Smooth muscle cell of the brain vasculature (primary cell): ENCODE measurements at places on chromosomes 1 and 21.

- no peak for DNase-seq
These were observed 57.4 kb upstream of the RGS18 start for GRCh38 chr1:192100686-192101468.

GRCh38 chr1:185062710-185063370, 17.5 kb downstream of the RNF2 start:
- no peak for DNase-seq

GRCh38 chr1:11701551-11701961, 10.0 kb downstream of the DRAXIN start:
- DNase-seq: no peak

DNA sequence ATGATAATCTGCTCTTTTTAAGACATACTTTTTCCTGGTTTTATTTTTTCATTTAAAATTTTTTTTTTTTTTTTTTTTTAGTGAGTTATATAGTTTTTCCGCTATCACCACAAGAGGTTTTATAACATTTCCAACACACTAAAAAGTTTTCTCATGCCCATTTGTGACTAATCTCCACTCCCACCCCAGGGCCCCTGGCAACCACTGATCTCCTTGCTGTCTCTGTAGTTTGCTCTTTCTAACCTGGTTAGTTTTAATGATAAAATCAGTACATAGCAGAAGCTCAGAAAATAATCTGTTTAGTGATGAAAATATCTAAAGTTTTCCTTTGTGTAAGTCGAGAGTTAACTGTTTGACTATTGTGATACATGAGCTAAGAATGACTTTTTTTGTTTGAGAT, 41.8 kb downstream of the IARS2 start:
- DNase-seq: no peak

DNA sequence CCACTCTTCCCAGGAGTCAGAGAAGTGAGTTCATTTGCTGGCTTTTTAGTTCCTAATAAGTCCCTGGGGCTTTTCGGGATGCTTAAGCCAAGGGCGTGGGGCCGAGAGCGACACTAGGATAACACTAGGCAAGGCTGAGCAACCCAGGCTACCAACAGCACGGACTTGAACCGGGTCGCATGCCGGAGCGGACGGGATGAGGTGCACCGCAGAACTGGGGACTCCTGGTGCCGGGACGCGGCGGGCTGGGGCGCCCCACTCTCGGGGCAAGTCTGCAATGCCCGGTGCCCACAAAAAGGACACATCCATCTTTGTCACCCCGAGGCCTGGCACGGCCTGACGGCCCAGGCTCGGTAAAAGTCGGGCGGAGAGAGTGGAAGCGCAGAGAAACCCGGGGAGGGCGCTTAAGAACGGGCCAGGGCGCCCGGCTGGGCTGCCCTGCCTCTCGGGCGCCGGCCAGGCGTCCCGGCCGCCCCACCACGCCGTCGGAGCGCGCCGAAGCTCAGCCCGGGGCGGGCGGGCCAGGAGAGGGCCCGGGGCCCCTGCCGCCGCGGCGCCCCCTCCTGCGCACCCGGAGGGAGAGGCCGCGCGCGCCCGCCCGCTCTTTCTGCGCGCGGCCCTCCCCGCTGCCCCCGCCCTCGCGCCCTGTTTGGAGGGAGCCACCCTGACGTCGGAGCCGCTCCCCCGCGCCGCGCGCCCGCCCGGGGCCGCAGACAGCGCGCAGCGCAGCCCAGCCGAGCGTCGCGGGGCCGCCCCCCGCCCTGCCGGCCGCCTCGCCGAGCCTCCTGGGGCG, at the start of gene NBL1:
Gene NBL1 (plus strand): TSS at position 710 of the 793 bp plus-strand sequence. CDS start 10,720 bp downstream, outside the sequence.
- DNase-seq: no peak

- no peak for DNase-seq
These were observed 4.1 kb downstream of the PLEKHN1 start for GRCh38 chr1:970242-970972.

- no peak for DNase-seq
These were observed 445.9 kb downstream of the SETD4 start for GRCh38 chr21:35614396-35614921.

DNA sequence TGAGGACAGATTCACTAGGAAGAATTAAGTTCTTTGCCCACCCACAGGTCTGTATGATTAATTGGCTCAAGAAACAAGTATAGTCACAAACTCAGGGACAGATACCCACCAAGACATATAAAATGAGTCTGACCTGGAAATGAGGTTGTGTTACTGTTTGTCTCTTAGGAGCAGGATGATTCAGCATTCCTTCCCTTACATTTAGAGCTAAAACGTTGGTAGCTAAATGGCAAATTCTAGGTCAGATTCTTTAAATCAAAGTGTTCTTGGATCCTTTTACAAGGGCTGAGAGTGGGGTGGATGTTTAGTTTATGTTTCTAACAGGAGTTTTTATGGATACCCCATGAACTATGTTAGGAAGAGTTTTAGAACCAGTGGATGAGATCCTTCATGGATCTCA, 4.7 kb downstream of the RIMKLA start:
- no peak for DNase-seq

GRCh38 chr1:6446665-6447015, 19.3 kb downstream of the TNFRSF25 start:
- no peak for DNase-seq

DNA sequence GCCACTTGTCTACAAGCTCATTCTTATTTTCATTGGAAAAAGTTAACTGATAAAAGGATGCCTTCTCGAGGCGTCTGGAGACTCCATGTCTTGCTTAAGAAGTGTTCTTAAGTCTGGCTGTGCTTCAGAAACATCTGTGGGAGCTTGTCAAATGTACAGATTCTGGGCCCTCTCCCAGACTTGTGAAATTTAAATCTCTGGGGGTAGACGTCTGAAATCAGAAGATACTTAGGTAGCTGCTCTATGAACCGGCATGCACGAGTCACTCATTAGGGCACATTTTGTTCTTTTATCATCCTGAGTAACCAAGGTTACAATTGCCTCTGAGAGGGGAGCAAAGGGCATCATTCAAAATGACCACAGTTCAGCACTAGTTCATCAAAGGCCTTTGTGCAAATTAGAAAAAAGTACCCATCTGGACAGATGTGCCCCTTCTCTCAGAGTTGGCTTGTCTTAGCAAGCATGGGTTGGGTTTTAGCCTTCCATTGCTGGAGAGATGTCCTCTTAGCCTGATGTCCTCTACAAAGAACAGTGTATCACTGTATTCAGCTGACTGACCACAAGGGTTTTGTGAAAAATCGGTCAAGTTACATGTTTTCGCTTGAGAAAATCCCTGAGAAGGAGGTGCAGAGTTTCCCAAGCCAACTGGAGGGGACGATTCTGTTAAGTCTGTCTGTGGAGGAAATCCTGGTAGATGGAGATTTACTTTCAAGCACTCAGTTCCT, 156.9 kb downstream of the ASTN1 start:
- DNase-seq: no peak

DNA sequence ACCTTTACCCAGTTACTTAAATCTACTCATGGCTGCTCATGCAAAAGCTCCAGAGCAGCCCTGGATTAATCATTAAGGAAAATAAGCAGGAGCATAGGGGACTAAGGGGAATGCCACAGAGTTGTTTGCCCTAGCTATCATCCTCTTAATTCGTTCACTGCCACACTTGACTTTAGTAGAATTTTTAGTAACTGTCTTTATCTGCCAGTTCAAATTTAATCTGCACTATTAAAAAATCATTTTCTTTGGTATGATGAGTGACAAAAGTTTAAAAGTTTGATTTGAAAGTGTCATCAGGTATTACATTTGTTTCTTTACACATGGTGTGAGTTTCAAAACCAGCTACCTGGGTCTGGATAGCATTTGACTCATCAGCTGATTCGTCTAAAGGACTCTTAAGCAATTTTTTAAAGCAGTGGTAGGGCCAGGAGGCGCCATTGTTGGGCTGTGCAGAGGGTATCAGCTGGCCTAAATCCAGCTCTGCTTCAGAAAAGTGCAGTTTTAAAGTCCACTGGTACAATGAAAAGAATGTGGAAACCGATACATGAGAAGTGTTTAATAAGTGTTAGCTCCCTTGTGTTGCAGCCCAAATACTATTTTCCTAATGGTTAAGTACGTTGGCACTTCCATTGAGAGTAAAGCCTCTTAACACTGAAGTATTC, 69.9 kb upstream of the DR1 start:
- no peak for DNase-seq

DNA sequence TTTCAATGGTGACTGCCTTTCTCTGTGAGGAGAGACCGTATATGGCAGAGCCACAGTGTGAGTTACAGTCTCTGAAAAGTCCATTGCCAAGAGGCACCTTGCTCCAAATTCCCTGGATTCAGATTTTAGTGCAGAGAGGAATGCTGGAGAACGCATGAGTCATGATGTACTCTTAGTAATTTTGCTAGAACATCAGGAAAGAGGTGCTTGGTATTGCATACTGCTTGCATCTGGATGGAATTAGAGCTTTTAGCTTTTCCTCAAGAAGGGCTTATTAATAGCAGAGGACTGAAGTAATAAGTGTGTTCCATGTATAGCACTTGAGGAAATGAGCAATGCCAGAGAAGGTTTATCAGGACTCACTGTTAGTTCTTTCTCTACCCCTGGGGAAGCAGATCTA, 40.5 kb upstream of the AKT3 start:
- DNase-seq: no peak

DNA sequence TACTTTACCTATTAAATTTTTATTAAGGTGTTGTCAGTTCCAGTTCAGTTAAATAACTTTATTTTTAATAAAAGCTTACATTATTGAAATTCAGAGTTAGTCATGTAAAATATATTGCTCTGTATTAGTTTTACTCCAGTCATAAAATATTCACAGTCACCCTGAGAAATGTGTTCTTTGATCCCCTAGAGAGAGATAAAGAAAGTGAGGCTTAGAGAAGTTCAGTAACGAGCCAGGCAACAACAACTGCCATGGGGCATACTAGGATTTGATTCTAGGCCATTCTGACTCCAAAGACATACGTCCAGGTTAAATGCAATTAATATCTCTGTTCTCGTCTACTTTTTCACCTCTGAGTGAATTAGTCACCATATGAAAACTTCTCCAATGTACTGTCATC, 761.9 kb upstream of the CXADR start:
- no peak for DNase-seq

DNA sequence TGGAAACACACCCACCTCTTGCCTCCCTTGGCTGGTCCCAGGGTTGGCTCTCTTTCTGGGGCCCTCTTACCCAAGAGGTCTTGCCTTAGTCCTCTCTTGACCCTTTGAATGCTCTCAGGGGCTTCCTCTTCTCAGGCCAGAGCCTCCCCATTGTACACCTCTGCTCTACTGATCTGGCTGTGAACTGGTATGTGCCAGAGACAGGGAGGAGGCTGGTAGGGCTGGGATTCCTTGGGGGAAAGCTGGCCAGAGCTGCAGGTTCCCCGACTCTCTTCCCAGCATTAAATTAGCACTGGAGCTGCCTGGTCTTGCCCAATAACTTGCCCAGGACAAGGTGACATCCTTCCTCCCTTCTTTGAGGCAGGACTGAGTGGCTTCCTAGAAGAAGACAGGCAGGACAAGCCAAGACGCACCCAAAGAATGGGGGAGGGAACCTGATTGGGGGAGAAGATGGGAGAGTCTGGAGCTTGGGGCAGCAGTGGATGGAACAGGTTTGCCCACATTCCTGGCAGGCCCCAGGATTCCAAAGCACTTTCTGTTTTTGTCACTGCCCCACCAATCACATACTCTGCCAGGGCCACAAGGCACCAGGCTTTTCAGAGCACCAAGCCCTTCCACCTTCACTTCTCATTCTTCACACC, 37.2 kb upstream of the CITED4 start:
- no peak for DNase-seq

GRCh38 chr21:29238967-29239290, 59.8 kb upstream of the BACH1 start:
- no peak for DNase-seq

DNA sequence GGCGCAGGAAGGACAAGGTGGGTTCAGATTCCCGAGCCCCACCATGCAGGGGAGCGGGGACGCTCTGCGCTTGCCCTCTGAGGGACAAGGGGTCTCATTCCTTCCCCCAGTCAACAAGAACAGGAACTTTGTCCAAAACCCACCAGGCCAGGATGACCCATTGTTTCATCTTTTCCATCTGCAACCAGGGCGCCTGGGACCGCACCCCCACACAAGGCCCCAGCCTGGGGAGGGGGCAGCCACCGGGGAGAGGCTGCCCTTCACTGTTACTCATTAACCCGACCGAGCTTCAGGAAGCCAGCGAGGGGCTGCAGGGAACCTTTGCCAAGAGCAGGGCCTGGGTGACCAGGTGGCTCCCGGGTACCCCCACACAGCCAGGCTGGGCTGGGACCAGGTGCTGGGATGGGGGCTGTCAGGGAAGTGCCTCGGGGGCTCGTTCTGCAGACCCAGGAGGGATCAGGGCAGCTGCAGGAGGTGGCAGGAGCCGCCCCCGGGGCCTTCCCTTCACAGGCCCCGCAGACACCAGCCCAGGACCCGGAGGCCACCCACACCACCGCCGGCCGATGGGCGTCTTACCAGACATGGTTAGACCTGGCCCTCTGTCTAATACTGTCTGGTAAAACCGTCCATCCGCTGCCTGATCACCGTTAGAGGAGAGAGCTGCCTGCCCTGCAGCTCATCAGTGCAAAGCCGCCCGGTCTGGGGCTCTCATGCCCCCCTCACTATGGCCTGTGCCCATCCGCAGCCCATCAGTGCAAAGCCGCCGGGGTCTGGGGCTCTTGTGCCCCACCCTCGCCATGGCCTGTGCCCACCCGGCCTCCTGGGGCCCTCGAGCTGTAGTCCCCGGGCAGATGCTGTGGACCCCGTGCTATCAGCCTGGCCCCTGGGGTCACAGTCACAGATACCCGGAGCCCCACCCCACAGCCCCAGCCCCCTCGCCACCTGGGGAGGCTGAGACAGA, 4.9 kb upstream of the TTLL10 start:
- no peak for DNase-seq

DNA sequence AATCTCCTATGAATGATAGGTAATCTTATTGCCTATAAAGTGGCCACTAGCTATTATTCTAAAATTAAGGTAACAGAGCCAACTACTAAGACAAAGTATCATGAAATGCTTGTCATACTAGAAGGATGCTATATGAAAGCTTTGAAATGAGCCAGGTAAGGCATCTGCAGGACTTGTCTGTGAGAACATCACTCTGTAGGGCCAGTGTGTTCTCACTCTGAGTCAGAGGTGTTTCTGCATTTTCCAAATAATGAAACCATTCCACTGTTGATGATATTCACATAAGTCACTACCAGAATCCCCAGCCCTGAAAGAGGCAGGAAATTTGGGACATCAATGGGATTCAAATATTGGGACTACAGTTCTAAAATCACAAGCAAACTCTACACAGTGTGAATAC, 25.8 kb upstream of the GBP5 start:
- no peak for DNase-seq

GRCh38 chr1:167784876-167785550, 63.2 kb downstream of the MPZL1 start:
- DNase-seq: no peak

- DNase-seq: peak; percentile 13
These were observed 298.9 kb downstream of the KCNT2 start for GRCh38 chr1:196309386-196309785.

GRCh38 chr1:182586380-182586779, 2.7 kb downstream of the RNASEL start:
- DNase-seq: no peak

DNA sequence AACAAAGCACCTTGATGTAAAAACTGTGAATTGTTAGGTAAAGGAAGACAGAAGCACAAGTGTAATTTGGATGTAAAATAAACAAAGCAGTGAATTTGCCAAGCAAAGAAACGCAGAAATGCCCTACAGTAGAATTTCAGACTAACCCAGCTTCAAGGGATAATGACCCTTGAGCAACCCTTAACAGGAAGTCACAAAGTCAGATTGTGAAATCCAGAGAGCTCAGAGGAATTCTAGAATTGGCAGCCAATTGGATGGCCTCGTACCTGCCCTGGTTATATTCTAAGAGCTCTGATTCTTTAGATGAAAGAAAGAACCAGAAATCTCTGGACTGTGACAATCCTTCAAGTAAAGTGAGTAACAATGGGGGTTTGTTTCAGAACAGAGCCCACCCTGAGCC, 152.7 kb upstream of the CHRM3 start:
- no peak for DNase-seq
